Left renal cortex interstitium (tissue), 4 donors: ENCODE measurements at places on chromosomes 3 and 15. TPM values are rescaled to one million over a fixed set of nuclear protein-coding genes. Genes with fewer than 3 reads are reported as not detected.

Gene MST1R
- polyA plus RNA-seq: 2.4 TPM

DNA sequence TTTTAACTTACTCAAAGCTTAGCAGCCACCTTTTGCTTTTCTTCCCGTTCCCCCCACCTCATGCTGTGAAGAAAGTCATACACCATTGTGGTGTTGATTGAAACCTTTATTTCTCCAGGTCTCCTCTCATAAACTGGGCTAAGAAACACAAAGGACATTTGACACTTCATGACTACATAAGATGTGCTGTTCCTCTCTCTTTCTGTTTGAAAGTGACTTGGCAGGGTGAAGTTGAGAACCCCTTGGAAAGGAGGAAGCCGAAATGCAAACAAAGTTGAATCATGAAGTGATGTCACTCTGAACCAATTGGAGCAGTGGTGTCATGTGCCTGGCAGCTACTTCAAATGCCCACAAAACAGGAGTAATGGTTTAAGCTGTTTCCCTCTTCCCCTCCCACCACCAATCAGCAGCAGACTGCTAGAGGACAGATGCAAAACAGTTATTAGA lies 174.7 kb downstream of the IGF1R start:
- no peak for DNase-seq

- DNase-seq: no peak
Observed at GRCh38 chr15:63051156-63052066, 8.9 kb downstream of the TPM1 start.

GRCh38 chr15:68531387-68532179 lies 47.2 kb upstream of the CORO2B start:
- DNase-seq: no peak

DNA sequence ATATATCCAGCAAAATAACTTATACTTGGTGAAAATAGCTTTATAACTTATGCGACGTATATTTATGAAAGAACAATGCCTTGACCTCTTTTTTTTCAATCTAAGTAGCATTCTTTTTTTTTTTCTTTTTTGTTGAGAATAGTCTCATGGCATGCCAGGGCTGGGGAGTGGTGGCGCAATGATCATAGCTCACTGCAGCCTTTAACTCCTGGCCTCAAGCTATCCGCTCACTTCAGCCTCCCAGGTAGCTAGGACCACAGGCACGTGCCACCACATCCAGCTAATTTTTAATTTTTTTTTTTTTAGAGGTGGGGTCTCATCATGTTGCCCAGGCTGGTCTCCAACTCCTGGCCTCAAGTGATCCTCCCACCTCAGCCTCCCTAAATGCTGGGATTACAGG lies 43.5 kb downstream of the RAB8B start:
- no peak for DNase-seq
